ENCODE measurements at places on chromosomes 11 and 22. TPM values are rescaled to one million over a fixed set of nuclear protein-coding genes. Genes with fewer than 3 reads are reported as not detected.

DNA sequence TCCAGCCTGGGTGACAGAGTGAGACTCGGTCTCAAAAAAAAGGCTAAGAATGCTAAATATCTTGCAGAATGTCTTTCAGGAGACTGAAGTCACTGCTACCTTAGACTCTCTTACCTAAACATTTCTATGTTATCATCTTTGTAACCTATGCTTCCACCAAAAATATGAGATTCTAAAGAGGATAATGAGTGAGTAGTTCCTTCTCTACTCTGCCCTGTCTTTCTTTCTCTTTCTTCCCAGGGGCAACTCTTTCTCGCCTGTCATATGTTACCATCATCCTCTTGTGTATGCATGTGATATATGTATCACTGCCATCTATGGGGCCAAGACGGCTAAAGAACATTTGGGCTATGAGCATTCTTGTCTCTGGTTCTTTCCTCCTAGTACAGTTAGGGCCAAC lies 9.0 kb upstream of the RASSF10 start:
- no peak for DNase-seq

DNA sequence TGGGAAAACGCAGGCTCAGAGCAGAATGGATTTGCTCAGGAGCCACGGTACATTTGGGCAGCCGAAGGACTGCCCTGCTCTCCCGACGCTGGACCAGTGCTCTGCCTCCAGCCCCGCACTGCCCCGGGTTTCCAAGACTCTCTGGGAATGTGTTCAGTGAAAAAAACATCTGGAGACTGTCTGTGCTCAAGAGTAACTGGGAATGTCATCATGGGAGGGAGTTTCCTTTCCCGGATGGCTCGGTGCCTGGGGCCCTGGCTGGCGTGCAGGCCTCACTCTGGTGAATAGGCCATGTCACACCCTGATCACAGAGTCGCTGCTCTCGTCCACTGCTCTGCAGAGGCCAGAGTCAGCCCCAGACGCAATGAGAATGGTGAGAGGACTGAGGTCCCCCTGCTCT lies 9.8 kb upstream of the APOL6 start:
- peak; percentile 96 for DNase-seq

DNA sequence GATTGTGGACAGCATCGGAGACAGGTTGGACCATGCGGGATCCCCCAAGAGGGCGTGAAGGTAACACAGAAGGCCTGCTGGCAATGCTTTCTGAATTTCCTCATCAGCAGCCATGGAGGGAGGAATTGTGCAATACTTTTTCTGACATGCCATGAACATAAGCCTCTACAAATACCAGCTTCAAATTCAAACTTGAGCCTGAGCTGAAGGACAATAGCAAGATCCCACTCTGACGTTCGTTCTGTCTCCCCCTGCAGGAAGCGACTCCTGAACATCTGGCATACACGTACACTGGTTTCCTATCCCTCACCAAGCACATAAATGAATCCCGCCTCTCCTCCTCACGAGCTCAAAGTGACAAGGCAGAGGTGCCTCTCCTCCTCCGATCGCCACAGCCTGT lies 312.2 kb downstream of the BRD1 start:
- DNase-seq: no peak

The NNMT gene
- 276 TPM for total RNA-seq

The FXYD6 gene
- 45.7 TPM for total RNA-seq

The C11orf97 gene
- total RNA-seq: 6.3 TPM

- no peak for DNase-seq
These were observed 604.9 kb downstream of the BUD13 start for GRCh38 chr11:116167706-116168458.

The UBE2L6 gene
- total RNA-seq: 38.9 TPM

The RPL27A gene
- 1,085 TPM for total RNA-seq

The UBE4A gene
- 53.2 TPM for total RNA-seq

DNA sequence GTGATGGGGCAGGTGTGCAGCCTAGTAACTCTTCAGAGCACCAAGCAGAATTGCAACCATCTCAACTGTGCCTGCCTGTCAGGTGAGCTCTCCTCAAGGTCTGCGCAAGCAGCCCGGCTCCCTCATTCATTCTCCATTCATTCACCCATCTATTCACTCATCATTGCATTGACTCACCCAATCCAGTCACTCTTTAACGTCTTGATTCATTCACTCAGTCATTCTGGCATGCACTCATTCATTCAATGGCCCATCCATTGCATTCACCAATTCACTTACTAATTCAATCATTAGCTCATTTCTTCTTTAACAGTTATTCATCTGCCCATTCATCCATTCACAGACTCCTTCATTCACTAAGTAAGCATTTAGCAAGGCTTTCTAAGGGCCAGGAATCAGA lies 111.8 kb downstream of the PDE2A start:
- no peak for DNase-seq

The APOBEC3G gene
- total RNA-seq: 12.8 TPM

The IL10RA gene
- total RNA-seq: 41.1 TPM

The MS4A7 gene
- 27.7 TPM for total RNA-seq

The MUC2 gene
- total RNA-seq: 0.03 TPM

- no peak for DNase-seq
These were observed 538.8 kb upstream of the B3GAT1 start for GRCh38 chr11:134950692-134951304.

DNA sequence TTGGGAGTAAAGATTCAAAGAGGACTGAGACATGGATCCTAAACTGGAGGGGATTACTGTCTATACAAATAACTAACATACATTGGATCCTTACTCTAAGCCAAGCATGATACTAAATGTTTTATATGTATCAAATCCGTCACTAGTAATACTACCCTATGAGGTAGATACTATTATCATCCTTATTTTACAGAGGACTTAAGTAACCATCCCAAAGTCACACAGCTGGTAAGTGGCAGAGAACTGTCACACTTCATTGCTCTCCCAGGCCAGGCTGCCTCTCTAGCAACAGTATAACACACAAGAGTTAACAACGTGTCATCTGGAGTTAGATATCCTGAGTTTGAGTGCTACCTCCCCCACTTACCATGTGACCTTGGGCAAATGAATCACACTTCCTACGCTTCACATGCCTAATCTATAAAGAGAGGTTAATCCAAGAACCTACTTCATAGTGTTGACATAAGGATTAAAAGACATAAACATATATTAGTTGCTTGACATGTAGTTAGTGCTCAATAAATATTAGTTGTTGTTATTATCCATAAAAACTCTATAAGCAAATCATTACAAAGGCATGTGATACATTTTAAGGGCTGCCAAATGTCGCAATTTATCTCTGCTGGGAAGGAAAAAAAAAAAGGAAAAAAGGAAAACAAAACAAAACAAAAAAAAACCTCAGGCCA lies 33.8 kb upstream of the SPON1 start:
- peak; percentile 55 for DNase-seq

The CELSR1 gene
- total RNA-seq: 36.1 TPM

DNA sequence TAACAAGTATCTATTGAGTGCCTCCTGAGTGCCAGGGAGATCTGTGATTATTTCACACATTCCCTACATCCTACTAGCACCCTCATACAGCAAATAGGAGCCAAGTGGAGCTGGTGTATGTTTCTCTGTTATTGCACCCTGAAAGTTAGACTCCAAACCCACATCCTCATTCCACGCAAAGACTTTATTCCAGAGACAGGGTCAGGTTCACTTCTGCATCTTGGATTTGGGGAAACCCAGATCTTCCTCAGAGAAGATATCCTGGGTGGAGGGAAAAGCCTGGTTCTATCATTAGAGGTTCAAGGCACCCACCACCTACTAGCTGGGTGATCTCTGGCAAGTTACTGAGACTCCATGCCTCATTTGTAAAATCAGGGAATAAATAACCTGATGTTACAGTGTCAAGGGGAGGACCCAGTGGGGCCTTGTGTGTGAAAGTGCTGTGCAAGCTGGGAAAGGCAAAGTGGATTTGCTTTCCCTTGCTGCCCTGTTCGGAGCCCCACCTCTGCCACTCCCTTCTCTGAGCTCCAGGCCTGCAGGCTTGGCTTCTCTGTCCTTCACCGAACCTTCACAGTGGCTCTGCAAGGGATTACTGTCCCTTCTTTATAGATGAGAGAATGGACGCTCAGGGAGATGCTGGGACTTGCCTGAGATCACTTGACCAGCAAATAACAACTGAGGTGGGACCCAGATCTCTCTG lies 991 bp upstream of the SLCO2B1 start:
- DNase-seq: no peak

DNA sequence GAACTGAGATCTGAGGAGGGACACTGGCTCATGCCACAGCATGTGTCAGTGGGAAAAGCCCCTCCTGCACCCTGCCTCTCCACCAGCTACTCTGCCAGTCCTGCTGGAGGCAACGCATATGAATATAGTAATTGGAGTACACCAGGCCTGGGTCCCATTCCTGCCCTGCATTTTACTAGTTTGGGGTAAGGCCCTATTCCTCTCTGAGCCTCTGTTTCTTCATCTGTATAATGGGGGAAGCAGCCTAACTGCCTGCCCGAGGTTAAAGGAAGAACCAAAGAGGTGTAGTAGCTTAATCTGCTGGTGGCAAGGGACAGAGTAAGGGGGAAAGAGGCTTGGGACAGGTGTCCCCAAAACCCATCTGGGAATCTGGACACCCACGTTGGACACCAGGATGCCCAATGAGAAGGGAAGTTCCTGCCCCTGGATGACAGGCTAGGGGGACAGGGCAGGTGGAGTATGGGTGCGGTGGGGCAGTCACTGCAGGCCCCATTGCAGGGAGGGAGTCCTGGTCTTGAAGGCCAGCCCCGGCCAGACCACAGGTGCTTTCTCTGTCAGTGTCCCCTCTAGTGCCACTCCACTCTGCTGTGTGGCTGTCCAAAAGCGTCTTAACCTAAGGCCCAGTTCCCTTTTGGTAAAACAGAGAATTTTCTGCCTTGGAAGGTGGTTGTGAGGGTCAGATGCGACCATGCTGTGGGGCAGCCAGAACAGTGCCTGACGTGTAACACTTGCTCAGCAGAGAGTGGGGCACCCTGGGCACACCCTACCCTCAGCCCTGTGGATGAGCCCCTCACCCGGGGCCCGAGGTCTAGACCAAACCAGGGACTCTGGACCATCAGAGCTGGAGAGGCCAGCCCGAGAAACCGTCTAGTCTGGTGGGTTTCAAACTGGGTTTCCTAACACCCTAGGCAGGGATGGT lies 11.5 kb downstream of the TSKU start:
- no peak for DNase-seq

- DNase-seq: no peak
These were observed 69.7 kb downstream of the APIP start for GRCh38 chr11:34846467-34846866.

DNA sequence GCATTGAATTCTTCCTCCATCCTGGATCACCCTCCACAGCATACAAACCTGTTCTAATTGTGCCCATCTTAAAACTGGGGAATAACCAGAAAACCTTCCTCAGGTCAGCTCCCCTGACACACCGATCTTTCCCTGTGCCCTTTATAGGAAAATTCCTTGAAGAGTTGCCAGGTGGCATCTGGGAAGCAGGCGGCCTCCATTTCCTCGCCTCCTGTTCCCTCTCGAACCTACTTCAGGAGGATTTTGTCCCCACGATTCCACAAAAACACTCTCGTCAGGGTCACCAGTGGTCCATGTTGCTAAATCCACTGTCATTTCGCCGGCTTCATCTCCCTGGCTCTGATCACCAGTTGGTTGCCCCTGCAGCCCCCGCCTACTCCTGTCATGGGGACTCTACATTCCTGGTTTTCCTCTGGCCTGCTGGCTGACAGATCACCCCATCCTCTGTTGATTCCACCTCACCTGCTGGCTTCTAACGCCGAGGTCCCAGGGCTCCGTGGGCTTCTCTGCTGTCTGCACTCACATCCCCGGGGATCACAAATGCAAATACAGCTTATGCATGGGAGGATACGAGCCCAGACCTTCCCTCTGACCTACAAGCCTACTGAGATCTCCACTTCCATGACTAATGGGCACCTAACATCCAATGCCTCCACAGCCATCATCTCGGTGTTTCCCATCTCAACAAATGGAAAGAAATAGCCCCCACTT lies 92.5 kb upstream of the PRDM11 start:
- no peak for DNase-seq

DNA sequence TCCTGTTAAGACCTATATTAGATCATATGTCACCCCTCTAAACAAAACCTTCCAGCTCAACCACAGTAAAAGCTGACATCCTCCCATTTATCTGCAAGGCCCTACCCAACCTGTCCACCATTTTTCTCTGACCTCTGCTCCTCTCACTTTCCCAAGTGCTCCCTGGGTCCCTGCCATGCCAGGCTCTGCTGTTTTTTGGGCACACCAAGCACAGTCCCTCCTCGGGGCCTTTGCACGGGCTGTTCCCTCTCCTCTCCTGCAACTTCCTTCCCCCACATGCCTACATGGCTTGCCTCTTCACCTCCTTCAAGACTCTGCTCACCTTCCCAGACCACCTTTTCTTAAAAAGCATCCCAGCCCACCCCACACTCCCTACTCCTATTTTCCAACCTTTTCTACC lies 9.8 kb downstream of the TST start:
- DNase-seq: no peak

GRCh38 chr11:78801161-78801884 lies 226.7 kb upstream of the NARS2 start:
- peak; percentile 93 for DNase-seq

- DNase-seq: peak; percentile 92
These were observed 153.9 kb downstream of the TEAD1 start for GRCh38 chr11:12827929-12828812.

- no peak for DNase-seq
These were observed 8.4 kb upstream of the C11orf91 start for GRCh38 chr11:33708985-33709384.

GRCh38 chr11:96177146-96177545 lies 165.8 kb downstream of the MAML2 start:
- no peak for DNase-seq

GRCh38 chr22:25933158-25933788 lies 191.3 kb downstream of the MYO18B start:
- no peak for DNase-seq

DNA sequence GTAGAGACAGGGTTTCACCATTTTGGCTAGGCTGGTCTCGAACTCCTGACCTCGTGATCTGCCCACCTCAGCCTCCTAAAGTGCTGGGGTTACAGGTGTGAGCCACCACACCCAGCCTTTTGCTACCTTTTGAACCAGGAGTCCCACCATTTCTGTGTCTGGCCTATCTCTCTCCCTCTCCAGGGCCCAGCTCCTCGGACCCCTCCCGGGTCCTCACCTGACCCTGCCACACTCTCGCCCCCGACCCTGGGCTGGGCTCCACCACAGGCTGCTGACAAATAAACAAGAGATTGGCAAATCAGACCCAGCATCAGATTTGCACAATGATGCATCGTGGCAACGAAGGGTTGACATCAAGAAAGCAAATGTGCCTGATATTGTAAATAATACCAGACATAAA lies 8.8 kb downstream of the KRTAP5-5 start:
- no peak for DNase-seq

The AGBL2 gene
- total RNA-seq: 11.0 TPM

- no peak for DNase-seq
These were observed 8.6 kb upstream of the RELT start for GRCh38 chr11:73367482-73368024.

GRCh38 chr22:25621986-25622385 lies 57.5 kb downstream of the GRK3 start:
- no peak for DNase-seq

- no peak for DNase-seq
These were observed 87.3 kb upstream of the FGF3 start for GRCh38 chr11:69906453-69906907.

GRCh38 chr11:4695442-4695841 lies 2.2 kb downstream of the OR51E2 start:
- no peak for DNase-seq

GRCh38 chr11:37500425-37500824 lies 902.4 kb upstream of the RAG2 start:
- DNase-seq: no peak

The MAJIN gene
- 0.55 TPM for total RNA-seq

Measured in lung (tissue), 17 donors.